Heart left ventricle (tissue), 16 donors: ENCODE measurements at places on chromosomes 5 and 9. TPM values are rescaled to one million over a fixed set of nuclear protein-coding genes. Genes with fewer than 3 reads are reported as not detected.

GRCh38 chr9:3981897-3982296 lies 318.0 kb downstream of the GLIS3 start:
- H3K4me1 ChIP-seq: peaks cover 9% of the 10 kb centered on the region
- H3K4me3 ChIP-seq: no peak overlapping the region
- no peak for DNase-seq
- H3K36me3 ChIP-seq: no peaks in the 10 kb centered on the region
- H3K27me3 ChIP-seq: no peaks in the 10 kb centered on the region

DNA sequence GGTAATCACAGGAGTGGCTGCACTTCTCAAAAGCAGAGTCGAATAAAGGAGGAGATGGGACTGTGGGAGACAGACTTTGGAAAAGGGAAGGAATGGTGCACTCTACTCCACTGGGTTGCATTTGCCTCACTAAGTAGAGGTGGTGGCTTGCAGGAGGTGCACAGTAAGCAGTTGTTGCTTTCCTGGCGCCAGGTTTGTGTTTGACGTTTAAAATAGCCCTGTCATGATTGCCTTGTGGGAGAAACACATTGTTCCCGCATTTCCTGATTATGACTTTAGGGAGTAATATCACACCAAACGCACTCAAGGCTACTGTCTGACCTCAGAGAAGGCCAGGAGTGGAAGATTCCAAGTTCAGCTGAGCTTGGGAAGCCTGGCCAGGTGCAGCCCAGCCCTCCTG lies 36.7 kb downstream of the DMRT1 start:
- peaks cover 20% of the 10 kb centered on the region for H3K27me3 ChIP-seq
- no peak for DNase-seq
- H3K4me3 ChIP-seq: no peak overlapping the region
- no peaks in the 10 kb centered on the region for H3K36me3 ChIP-seq
- H3K27ac ChIP-seq: no peak overlapping the region

DNA sequence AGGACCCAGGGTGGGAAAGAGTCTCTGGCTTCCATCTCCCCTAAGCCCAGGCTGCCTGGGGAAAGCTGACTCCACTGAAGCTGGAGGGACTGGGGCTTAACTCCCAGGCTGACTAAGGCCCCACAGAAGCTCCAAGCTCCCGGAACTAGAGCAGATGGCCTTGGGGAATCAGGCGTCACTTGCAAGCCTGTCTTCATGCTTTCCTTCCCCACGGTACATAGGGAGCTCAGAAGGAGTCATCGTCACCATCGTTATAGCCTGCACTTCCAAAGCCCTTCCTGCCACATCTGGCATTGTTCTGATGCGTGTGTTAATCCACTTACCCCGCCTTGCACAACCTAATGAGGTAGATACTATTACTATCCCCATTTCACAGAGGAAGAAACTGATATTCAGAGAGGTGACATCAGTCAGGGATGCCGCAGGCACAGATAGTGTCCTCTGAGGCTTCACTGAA lies 11.5 kb downstream of the AQP3 start:
- no peaks in the 10 kb centered on the region for H3K36me3 ChIP-seq
- DNase-seq: no peak
- no peak overlapping the region for H3K4me3 ChIP-seq
- H3K27me3 ChIP-seq: no peaks in the 10 kb centered on the region
- H3K4me1 ChIP-seq: peaks cover 29% of the 10 kb centered on the region

DNA sequence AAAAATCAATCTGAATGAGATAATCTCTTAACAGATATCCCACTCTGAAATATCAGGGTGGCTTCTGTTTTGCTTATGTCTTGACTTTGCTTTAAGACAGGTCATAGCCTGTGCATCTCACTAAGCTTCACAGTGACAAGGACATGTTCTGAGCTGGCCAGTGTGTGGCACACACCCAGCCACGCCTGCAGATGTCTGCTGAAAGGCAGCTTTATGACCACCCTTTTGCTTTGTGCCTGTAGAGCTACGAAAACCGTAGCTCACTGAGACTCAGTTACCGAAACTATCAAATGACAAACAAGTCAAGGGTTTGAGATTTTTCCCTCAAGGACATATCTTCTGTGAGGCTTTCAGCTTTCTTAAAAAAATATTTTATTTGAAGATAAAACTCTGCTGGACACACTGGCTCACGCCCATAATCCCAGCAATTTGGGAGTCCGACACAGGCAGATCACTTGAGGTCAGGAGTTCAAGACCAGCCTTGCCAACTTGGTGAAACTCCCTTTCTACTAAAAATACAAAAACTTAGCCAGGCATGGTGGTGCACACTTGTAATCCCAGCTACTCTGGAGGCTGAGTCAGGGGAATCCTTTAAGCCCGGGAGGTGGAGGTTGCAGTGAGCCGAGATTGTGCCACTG lies 233.2 kb downstream of the SPATA31A1 start:
- H3K27ac ChIP-seq: no peak overlapping the region
- no peaks in the 10 kb centered on the region for H3K4me1 ChIP-seq
- H3K36me3 ChIP-seq: no peaks in the 10 kb centered on the region
- H3K27me3 ChIP-seq: no peaks in the 10 kb centered on the region
- DNase-seq: no peak

- DNase-seq: no peak
- peaks cover 17% of the 10 kb centered on the region for H3K27me3 ChIP-seq
- H3K4me3 ChIP-seq: no peak overlapping the region
These were observed 29.2 kb downstream of the PTPN3 start for GRCh38 chr9:109468927-109469326.

DNA sequence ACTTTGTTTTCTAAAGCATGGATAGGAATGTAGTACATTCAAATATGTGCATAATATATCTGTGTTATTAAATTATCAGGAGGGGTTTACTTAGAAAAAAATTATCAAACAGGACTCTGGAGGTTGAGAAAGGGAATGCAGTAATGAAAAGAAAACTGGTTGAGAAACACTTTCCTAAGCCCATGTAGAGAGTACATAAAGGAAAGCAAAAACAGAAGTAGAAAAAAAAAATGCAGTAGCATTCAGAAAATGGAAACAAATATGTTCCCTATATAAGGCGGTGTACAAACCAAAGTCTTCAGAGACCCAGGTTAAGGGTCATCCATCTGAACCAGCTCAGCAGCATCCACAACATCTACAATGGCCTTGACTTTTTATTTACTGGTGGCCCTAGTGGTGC lies at the start of gene IFNA8:
Gene IFNA8 (plus strand): TSS at position 301 of the 400 bp plus-strand sequence. CDS start 60 bp downstream, at position 361.
- H3K4me1 ChIP-seq: no peaks in the 10 kb centered on the region
- no peak within 1 kb of the TSS for H3K27ac ChIP-seq
- H3K27me3 ChIP-seq: peaks cover 7% of the 10 kb centered on the region
- DNase-seq: no peak
- no peaks in the 10 kb centered on the region for H3K36me3 ChIP-seq

GRCh38 chr9:86713470-86713869 lies 233.8 kb downstream of the GAS1 start:
- DNase-seq: no peak
- H3K36me3 ChIP-seq: no peaks in the 10 kb centered on the region
- H3K27ac ChIP-seq: no peak overlapping the region
- H3K27me3 ChIP-seq: no peaks in the 10 kb centered on the region
- H3K4me3 ChIP-seq: no peak overlapping the region

DNA sequence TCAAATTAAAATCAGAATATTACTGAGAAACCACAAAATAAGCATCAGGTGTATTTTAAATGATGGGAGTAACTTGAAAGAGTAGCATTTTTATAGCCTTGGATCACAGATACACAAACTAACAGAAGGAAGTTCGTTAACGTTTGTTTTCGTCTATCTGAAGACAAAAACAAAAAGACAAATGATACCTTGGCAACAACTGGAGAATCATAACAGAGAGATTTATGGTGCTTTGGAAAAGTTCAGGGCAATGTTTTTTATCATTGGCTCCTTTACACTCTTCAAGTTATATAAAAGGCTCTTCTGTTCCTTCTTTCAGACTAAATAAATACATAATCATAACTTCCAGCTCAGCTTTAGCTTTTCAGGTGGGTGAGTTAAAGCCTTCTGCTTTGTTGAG lies 128.1 kb upstream of the VLDLR start:
- peak overlapping the region; percentile 7 for H3K27ac ChIP-seq
- peaks cover 9% of the 10 kb centered on the region for H3K4me1 ChIP-seq
- H3K4me3 ChIP-seq: no peak overlapping the region
- no peaks in the 10 kb centered on the region for H3K36me3 ChIP-seq
- H3K27me3 ChIP-seq: no peaks in the 10 kb centered on the region

GRCh38 chr9:133873461-133873891 lies 118.6 kb downstream of the VAV2 start:
- no peak overlapping the region for H3K27ac ChIP-seq
- no peaks in the 10 kb centered on the region for H3K27me3 ChIP-seq
- no peaks in the 10 kb centered on the region for H3K4me1 ChIP-seq

GRCh38 chr5:110346893-110347358 lies 379.5 kb downstream of the TMEM232 start:
- no peaks in the 10 kb centered on the region for H3K36me3 ChIP-seq
- H3K27me3 ChIP-seq: no peaks in the 10 kb centered on the region
- H3K4me3 ChIP-seq: no peak overlapping the region
- no peak overlapping the region for H3K27ac ChIP-seq

DNA sequence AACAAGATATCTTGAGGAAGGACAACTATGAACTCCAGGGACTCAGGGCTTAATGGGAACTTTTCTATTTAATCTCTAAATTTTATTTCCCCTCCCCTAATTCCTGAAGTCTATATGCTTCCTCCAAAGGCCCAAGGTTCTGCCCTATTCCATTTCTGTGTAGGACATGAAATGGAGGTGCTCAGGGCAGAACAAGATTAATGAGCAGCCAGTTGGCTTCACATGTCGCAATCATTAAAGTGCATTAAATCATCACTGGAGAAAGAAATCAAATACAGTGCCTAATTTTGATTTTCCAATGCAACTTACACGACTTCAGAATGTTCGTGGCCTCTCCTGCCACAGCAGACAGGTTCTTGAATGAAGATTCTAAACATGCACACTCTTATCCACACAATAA lies 862.1 kb downstream of the PTPRD start:
- H3K36me3 ChIP-seq: no peaks in the 10 kb centered on the region
- no peak for DNase-seq
- no peaks in the 10 kb centered on the region for H3K27me3 ChIP-seq
- no peak overlapping the region for H3K4me3 ChIP-seq
- H3K27ac ChIP-seq: no peak overlapping the region

DNA sequence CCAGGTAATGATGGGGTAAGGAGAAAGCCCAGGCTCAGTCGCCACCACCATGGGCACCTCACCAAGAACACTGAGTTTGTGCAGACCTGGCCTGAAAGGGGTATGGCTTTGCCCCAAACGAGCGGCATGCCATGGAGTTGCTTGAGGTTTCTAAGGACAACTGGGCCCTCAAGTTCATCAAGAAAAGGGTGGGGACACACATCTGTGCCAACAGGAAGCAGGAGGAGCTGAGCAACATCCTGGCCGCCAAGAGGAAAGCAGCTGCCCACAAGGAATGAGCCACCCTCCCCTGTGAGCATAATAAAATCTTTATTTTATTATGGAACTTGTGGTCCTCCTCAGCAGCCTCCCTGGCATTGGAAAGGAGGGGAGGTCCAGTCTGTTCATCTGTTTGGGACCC lies 23.8 kb downstream of the CD14 start:
- H3K27me3 ChIP-seq: no peaks in the 10 kb centered on the region
- no peak overlapping the region for H3K4me3 ChIP-seq
- no peaks in the 10 kb centered on the region for H3K36me3 ChIP-seq
- H3K4me1 ChIP-seq: no peaks in the 10 kb centered on the region

DNA sequence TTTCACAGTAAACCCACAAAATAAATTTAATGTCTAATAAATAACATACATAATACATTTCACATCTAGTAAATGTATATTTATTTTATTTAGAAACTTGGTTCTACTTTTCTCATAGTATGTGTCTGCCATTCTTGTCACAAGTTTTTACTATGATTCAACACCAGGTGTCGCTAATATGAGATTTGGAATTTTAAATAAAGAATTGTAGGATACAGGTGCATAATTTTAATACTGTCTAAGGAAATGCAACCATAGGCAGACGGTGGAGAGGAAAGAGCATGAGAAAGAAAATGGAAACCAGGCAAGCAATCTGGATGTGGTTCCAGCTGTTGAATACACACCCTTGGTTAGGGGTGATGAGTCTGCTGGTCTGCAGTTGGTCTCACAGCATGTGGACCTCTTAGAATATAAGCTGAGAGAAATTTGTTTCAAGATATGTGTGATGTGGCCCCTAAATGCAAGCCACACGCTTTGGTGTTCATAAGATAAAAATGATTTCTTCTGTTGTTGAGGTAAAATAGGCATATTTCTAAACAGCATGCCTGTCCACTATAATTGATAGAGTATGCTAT lies 114.7 kb upstream of the TXNDC8 start:
- H3K4me1 ChIP-seq: no peaks in the 10 kb centered on the region
- no peaks in the 10 kb centered on the region for H3K27me3 ChIP-seq
- H3K27ac ChIP-seq: no peak overlapping the region
- DNase-seq: no peak

DNA sequence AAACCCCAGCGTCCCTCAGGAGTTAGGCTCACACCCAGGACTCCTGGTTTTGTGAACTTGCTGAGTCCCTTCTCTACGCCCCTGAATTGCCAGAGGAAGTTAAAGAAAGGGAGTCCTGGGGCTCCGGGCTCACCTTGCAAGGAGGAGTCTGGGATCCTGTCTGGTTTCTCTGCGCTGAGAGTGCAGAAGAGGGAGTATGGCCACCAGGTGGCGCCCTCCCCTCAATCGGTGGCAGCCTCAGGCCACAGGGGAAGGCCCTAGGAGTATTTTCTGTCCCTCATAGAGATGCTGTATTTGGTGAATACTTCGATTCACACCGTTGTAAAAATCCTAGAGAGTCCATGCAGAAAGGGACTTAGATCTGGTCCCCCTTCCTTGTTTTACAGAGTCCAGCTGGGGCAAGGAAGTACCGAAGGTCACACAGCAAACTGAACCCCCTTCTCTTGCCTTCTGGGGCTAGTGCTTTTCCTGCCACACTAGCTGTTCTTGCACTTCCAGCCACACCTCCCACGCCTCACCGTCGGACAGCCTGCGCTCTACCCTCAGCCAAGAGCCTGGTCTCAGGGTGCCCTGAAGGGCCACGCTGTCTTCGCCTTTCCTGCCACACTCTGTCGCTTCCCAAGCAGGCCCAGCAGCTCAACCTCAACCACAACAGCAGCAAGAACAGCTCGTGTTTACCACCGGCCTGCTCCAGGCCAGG lies 10.2 kb downstream of the HAND1 start:
- peak overlapping the region; percentile 60 for H3K27ac ChIP-seq
- peak; percentile 85 for DNase-seq
- H3K27me3 ChIP-seq: peaks cover 43% of the 10 kb centered on the region
- H3K4me3 ChIP-seq: no peak overlapping the region

GRCh38 chr9:110283751-110284150 lies 27.4 kb upstream of the TXN start:
- H3K27me3 ChIP-seq: no peaks in the 10 kb centered on the region
- H3K4me1 ChIP-seq: no peaks in the 10 kb centered on the region
- H3K36me3 ChIP-seq: no peaks in the 10 kb centered on the region
- DNase-seq: no peak
- H3K4me3 ChIP-seq: no peak overlapping the region
- H3K27ac ChIP-seq: no peak overlapping the region

- H3K27ac ChIP-seq: no peak overlapping the region
- no peak overlapping the region for H3K4me3 ChIP-seq
- DNase-seq: no peak
- H3K27me3 ChIP-seq: no peaks in the 10 kb centered on the region
- peaks cover 52% of the 10 kb centered on the region for H3K36me3 ChIP-seq
These were observed 82.3 kb upstream of the EPB41L4B start for GRCh38 chr9:109403116-109403515.

The SLC25A51 gene
- 16.1 TPM for polyA plus RNA-seq

The LHX3 gene
- polyA plus RNA-seq: not detected

The PRRX2 gene
- 0.83 TPM for polyA plus RNA-seq

The CMBL gene
- polyA plus RNA-seq: 32.5 TPM
